CD4-positive, alpha-beta T cell treated with Interleukin-17A for 4 hours (primary cell): ENCODE measurements at places on chromosomes 6 and 20.

DNA sequence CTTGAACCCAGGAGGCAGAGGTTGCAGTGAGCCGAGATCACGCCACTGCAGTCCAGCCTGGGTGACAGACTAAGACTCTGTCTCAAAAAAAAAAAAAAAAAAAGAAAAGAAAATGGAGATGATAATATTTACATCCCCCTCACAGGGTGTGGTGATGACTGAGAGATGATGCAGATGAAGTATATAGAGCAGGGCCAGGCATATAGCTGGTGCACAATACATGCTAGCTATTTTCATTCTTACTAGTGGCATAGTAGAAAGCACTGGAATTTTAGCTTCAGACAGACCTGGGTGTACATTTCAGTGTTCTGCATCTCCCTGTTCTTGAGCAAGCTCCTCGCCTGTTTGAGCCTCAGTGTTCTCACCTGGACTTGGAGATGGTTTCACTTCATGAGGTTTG is 36.9 kb downstream of the CEBPB start:
- DNase-seq = no peak

- DNase-seq = no peak
Measured at GRCh38 chr20:46835418-46835817, 59.2 kb upstream of the EYA2 start.

GRCh38 chr6:91678679-91679446 is 1092.0 kb upstream of the MAP3K7 start:
- no peak for DNase-seq

DNA sequence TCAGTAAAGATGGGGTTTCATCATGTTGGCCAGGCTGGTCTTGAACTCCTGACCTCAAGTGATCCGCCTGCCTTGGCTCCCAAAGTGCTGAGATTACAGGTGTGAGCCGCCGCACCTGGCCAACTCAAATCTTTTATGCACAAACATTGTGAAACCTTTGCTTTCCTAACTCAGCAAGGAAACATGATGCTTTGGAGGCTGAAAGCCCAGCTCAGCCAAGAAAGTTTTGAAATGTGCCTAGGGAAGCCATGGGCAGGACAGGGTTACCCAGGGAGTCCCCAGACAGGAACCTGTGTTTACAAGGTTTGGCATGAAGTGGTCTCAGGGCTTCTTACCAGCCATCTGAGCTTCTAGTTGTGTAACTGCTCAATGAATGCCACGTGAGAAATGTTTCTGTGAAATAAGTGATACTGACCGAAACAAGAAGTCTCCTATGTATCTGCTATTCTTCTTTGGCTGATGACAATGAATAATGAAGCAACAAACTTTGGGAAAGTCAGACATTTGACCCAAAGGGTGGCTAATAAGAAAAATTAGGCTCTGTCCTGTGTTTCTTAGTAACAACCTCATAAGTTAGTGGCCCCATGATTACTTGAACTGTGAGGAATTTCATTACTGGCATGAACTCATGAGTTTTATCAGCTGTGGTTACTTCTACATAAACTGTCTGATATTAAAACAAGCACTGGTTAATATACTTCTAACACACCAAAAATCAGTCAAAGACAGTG is 163.5 kb downstream of the KIF6 start:
- no peak for DNase-seq

- no peak for DNase-seq
Measured at GRCh38 chr6:110415086-110415916, at the start of gene DDO. DDO (minus strand) TSS chr6:110415575; CDS start chr6:110413462, 2,113 bp downstream.

DNA sequence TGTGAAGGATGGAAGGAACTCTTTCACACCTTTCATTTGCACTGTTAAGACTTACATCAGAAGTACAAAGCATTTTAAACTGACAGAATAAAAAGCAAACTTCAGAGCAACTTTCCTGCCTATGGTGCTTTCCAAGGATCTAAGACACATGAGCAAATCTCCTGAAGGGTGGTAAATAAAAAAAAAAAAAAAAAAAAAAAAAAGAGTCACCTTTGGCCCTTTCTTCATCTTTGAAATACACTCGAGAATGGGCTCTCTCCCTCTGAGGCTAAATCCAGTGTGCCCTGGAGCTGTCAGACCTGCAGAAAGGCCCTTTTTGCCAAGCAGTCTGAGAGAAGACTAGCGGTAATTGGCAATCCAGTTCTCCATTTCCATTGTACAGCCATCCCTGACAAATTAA is 1113.8 kb upstream of the FLRT3 start:
- no peak for DNase-seq

- DNase-seq = no peak
Measured at GRCh38 chr6:28897369-28897745, 26.4 kb downstream of the TRIM27 start.

GRCh38 chr20:41881466-41882046 is 263.4 kb upstream of the CHD6 start:
- no peak for DNase-seq

- DNase-seq = no peak
Measured at GRCh38 chr20:41316051-41316450, 1.5 kb downstream of the ZHX3 start.

- no peak for DNase-seq
Measured at GRCh38 chr6:16949716-16950115, 152.1 kb upstream of the STMND1 start.

GRCh38 chr6:33318426-33319073 is 1.0 kb upstream of the ZBTB22 start:
- DNase-seq = no peak

DNA sequence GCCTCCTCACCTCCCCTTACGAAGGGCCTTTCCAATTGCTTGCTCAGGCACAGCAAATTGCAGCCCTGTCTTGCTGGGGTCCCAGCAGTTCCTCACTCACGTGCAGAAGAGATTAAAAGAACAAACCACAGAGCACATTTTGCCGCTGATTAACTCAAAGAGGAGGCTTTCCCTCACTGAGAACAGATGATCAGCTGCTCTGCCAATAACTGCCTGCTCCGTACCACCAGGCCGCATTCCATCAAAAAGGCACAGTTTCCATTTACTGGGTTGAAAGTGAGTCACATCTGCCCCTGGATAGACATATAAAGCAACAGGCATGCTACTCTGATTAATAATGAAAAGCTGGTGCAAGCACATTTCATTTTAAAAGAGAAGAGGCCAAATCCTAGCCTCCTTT is 446.8 kb downstream of the PTPRT start:
- no peak for DNase-seq

DNA sequence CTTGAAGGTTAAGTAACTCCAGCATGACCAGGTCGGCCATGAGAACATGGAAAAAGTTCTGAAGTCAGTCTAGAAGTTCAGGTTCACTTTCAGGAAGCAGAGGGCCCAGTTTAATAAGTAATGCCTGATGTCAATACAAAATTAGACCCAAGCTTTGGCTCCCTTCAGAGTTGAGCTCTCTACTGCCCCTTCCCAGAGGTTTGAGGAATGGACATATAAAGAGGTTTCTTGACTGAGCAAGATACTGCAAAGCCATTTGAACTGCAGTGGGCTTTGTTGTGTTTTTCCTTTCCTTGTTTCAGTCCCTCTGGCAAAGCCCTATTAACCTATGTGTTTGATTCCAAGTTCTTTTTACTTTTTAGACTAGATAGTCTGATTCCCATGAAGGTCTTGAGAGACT is 97.8 kb upstream of the PREP start:
- no peak for DNase-seq

- DNase-seq = peak; percentile 36
Measured at GRCh38 chr6:151379933-151380847, 11.2 kb downstream of the ZBTB2 start.
